ENCODE measurements at places on chromosomes 1 and 21.

DNA sequence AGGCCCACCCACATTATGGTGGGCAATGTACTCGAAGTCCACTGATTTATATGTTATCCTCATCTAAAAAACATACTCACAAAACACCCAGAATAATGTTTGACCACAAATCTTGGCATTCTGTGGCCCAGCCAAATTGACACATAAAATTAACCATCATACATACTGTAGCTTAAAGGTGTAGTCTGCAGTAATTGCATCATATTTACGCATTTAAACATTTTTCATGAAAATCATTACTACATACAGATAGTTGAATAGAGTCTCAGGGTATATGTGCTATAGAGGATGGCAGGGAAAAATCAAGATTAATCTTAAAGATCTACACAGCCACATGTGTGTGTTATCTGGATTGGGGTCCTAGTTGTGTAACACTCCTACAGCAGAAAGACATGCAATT is 14.5 kb downstream of the ZNF697 start:
- no peak for DNase-seq

GRCh38 chr1:26359981-26360806 is 6.3 kb upstream of the CRYBG2 start:
- no peak for DNase-seq

DNA sequence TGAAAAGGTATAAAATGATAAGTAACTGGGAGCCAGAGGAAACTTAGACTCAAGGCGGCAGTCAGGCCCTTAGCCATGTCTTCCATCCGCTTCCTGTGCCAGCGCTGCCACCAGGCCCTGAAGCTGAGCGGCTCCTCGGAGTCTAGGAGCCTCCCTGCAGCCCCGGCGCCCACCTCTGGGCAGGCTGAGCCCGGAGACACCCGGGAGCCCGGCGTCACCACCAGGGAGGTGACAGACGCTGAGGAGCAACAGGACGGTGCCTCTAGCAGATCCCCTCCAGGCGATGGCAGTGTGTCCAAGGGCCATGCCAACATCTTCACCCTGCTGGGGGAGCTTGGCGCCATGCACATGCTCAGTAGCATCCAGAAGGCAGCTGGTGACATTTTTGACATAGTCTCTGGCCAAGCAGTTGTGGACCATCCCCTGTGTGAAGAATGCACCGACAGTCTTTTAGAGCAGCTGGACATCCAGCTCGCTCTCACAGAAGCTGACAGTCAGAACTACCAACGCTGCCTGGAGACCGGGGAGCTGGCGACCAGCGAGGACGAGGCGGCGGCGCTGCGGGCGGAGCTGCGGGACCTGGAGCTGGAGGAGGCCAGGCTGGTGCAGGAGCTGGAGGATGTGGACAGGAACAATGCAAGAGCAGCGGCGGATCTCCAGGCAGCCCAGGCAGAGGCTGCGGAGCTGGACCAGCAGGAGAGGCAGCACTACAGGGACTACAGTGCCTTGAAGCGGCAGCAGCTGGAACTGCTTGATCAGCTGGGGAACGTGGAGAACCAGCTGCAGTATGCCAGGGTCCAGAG is at the start of gene BECN2:
TSS of gene BECN2 (plus strand) at position 76 of the 803 bp plus-strand sequence. CDS start at position 76, 0 bp downstream.
- DNase-seq: no peak

- no peak for DNase-seq
Observed at GRCh38 chr1:117556341-117556740, 49.5 kb upstream of the TENT5C start.

DNA sequence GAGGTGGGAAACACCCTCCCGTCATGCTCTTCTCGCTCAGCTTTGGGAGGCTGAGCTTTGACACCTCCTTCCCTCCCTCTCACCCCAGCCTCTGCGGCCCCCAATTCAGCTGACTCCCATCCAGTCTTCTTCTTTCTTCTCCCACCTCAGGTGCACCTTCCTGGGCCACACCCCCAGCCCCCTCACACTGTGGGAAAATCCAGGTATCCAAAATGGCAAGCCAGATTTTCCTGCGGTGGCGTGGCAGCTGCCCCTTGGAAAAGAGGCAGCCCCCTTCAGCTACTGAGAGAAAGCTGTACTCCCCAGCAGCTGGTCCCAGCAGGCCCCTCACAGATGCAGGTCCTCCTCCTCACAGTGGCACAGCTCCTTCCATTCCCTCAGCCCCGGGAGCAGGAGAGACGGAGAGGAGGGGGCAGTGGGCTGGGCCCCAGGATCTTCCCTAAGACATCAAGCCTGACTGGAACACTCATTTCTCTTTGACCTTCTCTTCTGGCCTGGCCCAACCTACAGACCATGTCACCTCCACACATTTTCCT is 61.6 kb downstream of the OPTC start:
- DNase-seq: no peak

- DNase-seq: no peak
Observed at GRCh38 chr1:225597926-225598575, 54.9 kb downstream of the ENAH start.

- no peak for DNase-seq
Observed at GRCh38 chr1:162929177-162929576, 68.2 kb upstream of the CCDC190 start.

- no peak for DNase-seq
Observed at GRCh38 chr1:200079232-200079940, 51.9 kb downstream of the NR5A2 start.

DNA sequence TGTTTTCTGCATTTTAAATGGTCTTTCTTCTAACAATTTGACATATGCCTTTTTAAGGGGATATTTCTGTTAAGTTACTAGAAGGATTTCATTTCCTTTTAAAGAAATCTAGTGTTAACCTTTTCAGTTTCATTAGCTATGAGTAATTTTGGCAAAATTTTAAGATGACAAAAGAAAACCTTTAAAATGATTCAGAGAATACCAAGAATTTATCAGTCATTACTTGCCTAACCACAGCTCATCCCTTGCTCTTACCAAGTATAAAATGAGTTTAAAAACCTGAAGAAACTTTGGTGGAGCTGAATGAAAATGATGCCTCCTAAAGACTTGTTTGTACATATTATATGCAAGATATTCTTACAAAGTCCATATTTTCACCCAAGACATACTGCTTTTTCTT is 101.7 kb downstream of the NEK7 start:
- no peak for DNase-seq

DNA sequence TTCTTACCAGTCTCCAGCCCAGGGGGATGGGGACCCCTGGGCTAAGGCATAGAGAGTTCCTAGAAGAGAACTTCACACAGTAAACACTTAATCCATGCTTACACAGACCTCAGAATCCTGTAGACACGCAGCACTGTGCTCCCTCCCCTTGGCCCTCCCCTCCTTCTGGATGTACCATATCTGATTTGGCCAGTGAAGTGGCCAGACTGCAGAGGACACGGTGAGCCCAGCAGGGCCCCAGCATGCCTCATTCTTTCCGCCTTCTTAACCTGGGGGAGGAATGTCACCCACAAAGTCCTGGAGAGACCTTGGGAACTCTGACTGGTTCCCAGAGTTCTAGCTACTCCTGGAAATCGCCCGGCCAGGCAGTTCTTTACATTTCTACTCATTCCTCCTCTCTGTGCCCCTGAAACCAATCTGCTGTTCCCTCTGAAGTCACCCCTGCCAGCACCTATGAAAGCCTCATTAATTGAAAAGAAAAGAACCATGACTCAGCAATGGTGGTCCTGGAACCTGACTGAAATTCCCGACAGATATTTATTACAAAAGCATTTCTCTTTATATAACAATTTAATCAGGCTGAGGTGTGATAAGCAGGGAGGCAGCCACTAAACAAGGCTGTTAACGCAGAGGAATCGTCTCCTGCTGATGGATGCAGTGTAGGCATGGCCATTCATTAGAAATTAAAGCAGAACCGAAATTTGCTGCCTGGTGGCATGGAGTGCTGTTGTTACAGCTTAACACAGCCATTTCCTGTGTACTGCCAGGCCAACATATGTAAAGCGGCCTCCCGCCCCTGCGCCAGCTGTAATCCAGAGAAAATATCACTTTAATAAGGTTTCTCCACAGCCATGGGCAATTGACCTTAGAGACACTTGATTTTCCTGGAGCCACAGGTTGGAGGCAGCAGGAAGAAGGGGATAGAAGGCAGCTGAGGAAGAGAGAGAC is 74.6 kb upstream of the KCND3 start:
- no peak for DNase-seq

DNA sequence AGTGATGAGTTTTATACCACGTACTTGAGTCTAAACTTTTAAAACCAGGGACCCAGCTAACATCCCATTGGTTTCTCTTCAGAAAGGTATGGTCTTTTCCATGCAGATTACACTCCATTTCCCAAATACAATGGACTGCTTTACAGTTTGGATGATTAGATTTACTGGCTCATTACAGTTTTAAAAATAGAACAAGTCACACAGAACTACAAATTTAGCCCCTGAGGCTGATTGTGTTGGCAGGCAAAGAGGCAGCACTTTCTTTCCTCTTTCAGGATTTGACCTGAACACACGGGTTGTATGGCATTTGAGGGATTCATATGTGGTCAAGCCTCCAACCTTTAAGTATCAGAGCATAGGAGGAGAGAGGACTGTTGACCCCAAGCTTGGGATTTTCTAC is 21.8 kb upstream of the VTCN1 start:
- DNase-seq: no peak

- DNase-seq: no peak
Observed at GRCh38 chr1:32886004-32886827, at the start of gene HPCA. HPCA (plus strand) TSS chr1:32886491; CDS start chr1:32888899, 2,408 bp downstream.

DNA sequence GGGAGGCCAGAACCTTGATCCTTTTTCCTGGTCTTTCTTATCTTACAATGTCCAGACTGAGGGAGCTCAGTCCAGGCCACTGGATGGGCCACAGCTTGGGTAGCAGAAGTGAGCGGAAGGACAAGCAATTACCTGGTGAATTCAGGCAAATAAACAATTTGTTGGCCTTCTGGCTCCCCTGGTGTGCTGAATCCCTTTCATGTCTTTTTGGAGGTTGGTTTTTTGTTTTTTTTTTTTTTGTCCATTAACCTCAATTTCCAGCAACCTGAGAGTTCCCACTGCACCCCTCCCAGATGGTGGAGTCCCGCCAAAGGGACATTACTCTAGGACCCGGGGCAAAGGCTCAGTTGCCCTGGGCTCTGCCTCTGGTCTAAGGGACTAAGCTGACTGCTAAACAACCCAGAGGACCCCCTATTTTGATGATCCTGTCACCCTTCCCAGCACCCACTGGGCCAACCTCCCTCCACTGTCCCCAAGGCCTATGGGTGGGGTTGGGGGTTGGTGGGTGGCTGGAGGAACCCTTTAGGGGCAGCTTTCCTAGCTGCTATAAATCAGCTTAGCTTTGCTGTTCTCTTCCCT is 85.5 kb downstream of the KCND3 start:
- no peak for DNase-seq

GRCh38 chr1:91730801-91731732 is 154.9 kb downstream of the TGFBR3 start:
- no peak for DNase-seq

DNA sequence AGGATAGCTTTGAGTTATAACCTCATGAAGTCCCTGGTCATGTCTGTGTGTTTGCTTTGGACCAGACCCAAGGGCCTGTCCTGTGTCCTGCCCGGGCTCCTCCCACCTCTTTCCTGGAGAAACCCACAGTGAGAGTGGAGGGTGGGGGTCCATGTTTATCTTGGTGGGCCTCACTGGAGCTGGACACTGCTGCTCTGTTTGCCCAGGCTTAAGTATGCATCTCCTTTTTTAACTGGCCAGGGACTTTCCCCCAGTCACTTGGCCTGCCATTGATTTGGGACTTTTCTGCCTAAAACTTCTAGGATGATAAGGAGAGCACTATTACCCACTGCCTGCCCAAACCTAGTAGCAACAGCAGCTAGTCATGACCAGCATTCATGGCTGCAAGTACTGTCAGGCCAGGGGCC is 49.8 kb downstream of the DDR2 start:
- DNase-seq: no peak

- DNase-seq: no peak
Observed at GRCh38 chr1:147840909-147841308, 61.7 kb upstream of the GJA8 start.

DNA sequence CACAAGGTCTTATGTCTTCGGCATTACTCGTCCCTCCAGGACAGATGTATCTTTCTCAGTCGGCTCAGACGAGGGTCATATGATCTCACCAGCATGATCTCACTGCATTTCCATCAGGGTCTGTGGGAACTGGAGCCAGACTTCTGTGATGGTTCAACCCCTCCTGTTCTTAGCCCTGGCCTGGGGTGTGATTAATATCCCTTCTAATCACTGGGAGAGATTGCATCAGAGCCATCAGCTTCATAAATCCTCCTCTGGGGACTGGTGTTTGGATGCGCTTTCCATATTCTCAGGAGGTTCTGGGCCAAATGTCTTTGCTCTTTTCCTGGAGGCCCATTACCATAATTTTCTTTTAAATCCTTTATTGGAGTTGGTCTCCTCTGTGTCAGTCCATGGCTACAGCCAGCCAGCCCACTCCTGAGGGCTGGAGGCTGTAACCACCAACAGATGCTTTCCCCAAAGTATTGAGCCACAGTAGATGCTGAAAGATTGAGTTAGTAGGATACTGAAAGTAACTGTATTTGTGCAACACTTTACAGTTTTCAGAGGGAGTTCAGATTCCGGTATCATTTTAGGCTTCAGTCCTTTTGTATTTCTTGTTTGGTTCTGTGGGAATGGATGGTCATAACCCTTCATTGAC is 20.0 kb downstream of the CACNA1E start:
- DNase-seq: no peak

GRCh38 chr1:64187646-64188045 is 15.8 kb upstream of the UBE2U start:
- DNase-seq: no peak

GRCh38 chr1:36536727-36537126 is 54.0 kb upstream of the CSF3R start:
- no peak for DNase-seq

DNA sequence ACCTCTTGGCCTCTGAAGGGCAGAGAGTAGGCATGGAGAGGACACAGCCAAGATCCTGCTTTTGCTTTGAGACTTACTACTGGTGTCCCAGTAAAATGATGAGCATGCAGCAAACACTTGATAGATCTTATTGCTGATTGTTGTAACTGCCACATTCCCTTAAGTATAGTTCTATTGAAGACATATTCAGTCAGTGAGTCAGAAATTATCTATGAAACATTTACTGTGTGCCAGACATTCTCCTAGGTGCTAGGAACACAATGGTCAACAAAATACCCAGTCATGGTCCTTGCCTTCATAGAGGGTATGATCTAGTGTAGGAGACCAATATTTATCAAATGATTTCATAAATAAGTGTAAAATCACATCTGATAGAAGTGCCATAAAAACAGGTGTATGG is 13.6 kb downstream of the STYXL2 start:
- DNase-seq: no peak

DNA sequence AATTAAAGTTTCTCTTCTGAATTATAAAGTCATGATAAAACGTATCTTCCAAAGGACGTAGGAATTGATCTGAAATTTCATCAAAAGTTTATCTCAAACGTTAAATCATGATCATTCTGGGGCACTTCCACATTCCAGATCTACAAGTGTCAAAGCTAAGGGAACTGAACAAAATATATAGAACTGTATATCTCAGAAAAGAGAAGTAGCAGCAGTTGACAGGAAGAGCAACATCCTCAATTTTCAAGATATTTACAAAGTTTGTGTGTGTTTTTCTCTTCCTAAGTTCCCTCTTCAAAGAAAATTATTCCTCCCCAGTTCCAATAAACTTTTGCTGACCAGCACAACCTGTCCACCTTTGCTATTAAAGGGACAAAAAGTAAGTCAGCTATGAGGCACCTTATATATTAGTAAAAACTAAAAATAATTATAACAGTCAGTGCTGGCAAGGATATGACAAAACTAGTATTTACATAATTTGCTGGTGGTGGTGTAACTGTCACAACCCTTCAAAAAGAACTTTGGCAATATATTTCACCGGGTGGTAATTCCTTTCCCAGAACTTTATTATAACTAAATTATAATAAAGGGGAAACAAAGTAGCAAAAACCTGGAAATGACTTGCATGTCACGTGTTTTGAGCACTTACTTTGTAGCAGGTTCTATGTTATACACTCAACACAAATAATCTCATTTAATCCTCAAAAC is 38.5 kb upstream of the EYA3 start:
- DNase-seq: no peak
